ENCODE measurements at places on chromosomes 7 and 10.

GRCh38 chr7:12436126-12436525, 32.5 kb upstream of the VWDE start:
- DNase-seq = peak; percentile 64

DNA sequence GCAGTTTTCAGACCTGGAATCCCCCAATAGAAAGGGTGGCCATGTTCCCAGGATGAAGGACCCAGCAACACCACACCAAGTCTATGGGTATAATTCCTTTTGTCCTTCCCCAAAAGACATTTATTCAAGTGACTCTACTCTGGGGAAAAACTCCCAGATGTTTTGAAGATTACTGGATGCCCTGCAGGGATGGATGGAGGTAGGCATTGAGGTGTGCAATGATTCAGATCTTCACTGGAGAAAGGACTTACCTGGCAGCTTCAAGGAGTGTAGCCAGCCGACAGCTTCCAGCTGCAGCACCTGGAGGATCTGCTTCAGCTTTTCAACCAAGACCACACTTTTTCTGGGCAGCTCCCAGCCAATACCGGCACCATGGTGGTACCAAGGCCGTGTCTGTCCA, 172.0 kb downstream of the BAMBI start:
- DNase-seq = no peak

DNA sequence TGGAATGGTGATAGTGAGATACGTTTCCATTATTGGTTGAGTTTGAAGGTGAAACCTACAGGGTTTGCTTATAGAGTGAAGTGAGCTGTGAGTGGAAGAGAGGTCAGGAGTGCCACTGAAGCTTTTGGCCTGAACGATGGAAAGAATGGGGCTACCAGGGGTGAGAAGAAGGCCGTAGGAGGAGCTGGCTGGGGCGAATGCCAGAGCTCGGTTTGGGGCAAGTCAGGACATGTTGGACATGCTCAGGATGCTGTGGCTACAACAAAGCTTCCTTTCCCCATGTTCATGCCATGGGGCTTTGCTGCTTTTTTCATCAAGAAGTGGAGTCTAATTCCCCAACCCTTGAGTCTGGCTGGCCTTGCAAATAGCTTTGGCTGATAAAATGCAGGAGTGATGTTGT, 253.7 kb downstream of the GLRX3 start:
- DNase-seq = no peak

- no peak for DNase-seq
Measured at GRCh38 chr10:56805022-56805421, 444.0 kb upstream of the ZWINT start.

DNA sequence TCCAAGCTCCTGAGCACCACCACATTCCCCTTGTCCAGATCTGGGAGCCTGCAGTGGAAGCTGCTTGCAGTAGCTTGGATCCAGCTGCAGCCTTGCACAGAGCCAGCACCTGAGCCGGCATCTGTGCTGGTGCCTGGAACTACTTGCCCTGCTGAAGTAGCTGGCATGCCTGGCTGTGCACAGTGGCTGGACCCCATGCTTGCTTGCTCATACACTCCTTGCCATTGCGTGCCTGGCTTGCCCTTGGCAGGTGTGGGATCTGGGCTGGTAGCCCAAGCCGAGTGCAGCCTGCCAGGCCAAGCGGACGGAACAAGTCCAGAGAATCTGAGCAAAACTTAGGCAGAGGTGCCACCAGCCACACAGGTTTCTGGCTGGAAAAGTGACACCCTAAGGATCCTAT, 759.9 kb downstream of the IPMK start:
- no peak for DNase-seq

DNA sequence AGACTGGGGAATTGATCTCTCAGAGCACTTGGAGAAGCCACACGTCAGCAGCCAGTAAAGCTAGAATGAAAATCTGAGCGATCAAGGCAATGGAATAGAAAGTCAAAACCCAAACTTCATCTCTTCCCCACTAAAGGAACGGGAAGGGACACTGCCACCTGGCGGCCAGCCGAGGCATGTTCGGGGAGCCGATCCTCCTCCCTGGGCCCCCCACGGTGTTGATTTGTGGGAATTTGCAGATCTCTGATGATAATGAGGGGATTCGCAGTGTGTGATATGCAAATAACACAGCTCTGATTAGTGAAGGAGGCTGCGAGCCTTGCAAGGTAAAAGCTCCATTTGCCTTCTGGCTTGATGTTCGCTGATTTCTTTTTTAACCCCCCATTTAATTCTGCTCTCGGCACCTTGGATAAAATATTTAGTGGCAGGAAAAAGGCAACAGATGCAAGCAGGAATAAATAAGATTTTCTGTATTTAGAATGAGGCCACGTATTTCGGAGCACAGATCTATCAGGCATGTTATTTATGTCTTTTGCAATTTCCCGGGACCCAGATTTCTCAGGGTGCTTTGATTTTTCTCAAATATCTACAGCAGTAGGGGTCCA, 258.6 kb downstream of the PAXIP1 start:
- no peak for DNase-seq

DNA sequence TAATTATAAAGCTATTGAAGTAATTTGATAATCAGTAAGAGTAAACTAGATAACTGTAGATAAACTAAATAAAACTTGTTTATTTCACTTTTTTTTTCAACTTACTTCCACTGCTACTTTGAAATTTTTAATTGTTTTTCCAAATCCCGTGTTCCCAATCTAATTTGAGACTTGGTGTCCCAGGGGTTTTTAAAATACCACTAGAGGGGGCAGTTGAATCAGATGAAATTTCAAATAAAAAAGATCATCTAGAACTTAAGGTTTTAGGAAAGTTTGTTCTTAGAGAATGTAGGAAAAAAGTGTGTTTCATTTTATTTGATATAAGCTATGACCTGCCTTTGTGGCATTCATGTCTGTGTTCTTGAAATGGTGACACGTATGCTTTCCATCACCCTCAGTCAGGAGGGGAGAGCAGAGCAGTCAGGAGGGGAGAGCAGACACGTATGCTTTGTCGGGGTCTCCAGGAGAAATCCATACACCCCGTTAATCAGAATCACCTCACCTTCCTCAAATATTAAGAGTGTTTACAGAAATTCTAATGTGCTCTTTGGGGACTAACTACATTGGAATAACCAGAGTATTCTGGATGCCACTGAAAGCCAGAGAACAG, 49.9 kb downstream of the C10orf67 start:
- peak; percentile 27 for DNase-seq

Data from foreskin fibroblast (primary cell).